ENCODE measurements at places on chromosomes 11 and 22.
A peak's percentile ranks its signal among the peaks of the same experiment; 100 is the strongest.

GRCh38 chr11:2151500-2152257 is 9.3 kb downstream of the INS start:
- DNase-seq: peak; percentile 35

DNA sequence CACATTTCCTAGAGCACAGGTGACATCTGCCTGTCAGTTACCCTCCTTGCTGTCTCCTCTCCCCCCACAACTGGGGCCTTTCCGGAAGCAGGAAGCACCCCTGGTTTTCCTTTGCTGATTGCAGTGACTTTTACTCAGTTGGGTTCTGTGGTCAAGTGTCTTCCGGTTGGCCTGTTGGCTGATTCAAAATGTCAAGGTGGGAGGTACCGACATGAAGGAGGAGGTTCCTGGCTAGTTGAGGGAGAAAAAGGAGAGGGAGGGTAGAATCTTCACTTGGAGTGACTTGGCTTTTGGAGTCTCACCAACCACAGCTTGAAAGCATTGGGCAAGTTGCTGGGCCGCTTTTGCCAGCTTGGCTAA is 9.3 kb upstream of the ADAMTS15 start:
- no peak for DNase-seq

- no peak for DNase-seq
Measured at GRCh38 chr22:20441631-20442484, 4.2 kb upstream of the SCARF2 start.

DNA sequence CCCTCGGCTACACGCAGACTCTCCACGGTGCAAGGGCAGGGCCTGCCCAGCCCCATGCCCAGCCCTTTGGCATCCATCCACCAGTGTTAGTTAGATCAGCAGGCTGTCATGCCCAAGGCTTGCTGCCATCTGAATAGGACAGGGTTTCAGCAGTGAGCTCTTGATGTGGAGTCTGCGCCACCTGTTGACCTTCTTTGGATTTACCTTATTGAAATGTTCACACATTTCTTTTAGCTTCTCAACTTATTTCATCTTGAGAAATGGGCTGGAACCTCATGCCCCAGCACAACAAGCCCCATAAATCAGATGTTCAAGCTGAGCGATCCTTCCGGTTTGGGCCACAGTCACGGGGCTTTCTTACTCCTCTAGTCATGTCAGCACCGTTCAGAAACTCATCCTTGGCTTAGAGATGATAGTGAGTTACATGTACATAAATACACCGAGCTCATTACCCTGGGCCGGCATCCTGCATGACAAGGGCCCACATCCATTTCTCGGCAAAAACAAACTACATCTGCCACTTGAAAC is 61.7 kb downstream of the PARVB start:
- DNase-seq: peak; percentile 21

DNA sequence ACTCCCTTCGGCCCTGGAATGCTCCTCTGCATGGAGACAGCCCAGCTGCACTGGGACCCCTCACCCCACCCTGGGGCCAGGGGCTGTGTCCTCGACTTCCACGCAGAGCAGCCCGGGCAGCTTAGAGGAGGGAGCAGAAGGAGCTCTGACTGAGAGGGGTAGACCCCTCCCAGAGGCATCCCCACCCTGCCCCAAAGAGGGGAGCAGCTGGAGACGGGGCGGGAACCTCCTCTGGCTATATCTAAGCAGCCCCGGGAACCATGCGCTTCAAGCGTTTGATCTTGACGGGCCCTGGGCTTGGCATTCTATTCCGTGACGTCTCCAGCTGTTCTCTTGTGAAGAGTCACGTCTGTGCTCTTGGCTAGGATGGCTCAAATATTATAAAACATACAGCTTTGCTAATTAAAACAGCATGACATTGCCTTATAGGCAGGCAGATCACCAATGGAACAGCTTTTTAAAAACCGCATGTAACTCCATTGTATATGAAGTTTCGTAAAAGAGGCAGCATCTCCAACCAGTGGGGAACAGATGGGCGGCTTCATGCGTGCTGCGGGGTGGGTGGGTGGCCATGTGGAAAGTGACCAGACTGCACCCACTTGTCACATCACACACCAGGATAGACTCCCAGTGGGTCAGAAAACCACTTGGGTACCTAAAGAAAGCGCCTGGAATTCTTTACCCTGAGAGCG is 7.7 kb downstream of the KCNQ1 start:
- DNase-seq: no peak

GRCh38 chr22:50301581-50301991 is 5.9 kb downstream of the PLXNB2 start:
- no peak for DNase-seq

GRCh38 chr22:47257566-47257965 is 495.1 kb downstream of the TBC1D22A start:
- no peak for DNase-seq

- no peak for DNase-seq
Measured at GRCh38 chr22:46381142-46381541, 45.6 kb downstream of the TRMU start.

- DNase-seq: no peak
Measured at GRCh38 chr22:41911001-41911611, 3.8 kb downstream of the SHISA8 start.

DNA sequence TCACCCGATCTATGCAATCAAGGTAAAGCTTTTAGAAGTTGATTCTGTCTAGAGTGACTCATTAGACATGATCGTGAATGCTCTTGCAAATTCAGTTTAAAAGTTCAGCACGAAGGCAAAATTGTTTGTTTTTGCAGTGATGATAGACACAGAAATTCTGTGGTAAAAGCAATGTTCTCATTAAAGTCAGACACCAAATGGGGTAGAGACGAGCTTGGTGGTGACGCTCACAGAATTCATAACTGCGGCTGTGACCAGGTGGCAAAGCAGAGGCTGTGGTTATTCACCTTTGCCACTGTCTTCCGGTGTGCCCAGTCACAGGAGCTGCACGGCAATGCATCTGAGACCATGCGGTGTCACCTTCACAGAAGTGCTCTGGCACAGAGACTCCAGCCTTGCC is 83.4 kb downstream of the WNT7B start:
- no peak for DNase-seq

GRCh38 chr11:67640021-67640757 is 626 bp upstream of the TBX10 start:
- no peak for DNase-seq

DNA sequence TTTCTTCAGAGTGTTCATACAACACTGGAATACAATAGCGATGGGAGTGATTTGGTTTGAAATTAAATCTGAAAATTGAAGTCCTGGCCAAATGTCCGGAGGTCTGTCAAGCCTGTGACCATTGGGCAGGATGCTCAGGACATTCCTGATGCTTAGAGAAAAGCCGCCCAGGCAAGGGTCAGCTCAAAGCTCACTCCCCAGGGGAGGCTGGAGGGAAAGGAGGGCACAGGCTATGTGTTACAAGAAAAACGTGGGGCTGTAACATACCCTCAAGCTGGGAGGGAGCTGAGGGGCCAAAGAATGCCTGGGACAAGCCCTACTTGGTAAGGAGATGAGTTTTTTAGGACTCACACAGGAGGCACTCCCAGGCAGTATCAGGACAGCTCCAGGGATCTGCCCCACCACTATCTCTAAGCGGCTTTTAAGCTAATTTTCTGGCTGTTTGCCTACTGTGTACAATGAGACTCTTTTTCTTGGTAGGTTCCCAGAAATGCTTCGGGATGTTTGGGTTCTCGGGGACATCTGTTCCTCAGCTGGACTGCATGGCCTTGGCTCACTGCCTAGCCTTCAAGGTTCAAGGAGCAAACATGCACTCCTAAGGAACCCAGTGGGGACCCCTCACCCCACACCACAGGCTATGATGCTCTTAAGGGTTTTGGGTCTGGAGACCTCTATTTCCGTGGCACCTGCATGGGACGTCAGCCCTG is 500.1 kb downstream of the BRD1 start:
- no peak for DNase-seq

All from NCI-H2107 (cell line).